ENCODE measurements at places on chromosomes 7 and 10.

- no peak for DNase-seq
These were observed 670 bp upstream of the AGK start for GRCh38 chr7:141550386-141551093.

GRCh38 chr7:18798088-18798906, 302.7 kb downstream of the HDAC9 start:
- no peak for DNase-seq

DNA sequence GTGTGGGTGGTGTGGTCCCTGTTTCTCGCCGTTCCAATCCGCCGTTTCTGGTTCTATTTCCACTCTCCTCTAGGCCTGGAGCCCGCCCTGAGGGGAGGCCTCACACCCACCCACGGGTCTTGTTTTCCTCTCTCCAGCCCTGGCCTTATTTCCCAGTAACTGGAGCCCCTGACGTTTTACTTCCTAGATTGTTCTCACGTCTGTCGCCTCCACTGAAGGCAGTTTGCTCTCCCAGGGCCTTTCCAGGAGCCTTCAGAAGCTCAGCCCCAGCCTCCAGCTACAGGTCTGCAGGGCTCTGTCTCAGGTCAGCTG, 30.6 kb downstream of the CFAP46 start:
- no peak for DNase-seq

DNA sequence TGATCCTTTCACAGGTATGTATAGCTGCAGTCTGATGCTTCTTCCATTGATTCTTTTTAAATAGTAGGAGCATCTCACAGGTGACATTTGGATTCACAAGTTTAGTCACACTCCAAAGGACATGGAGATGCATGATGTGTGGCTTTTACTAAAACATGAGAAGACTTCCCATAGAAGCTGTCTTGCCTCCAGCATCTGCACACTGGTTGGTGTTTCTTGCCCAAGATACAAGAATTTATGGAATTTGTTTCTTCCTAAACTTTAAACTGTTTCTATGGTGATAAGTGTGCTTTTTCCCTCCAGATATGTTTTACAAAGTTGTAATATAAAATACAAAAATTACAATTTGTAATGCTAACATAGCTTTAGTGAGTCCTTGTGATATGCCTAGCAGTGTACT, 24.2 kb downstream of the ADIRF start:
- DNase-seq, result no peak

- no peak for DNase-seq
These were observed 285.9 kb upstream of the YAE1 start for GRCh38 chr7:39280337-39280736.

DNA sequence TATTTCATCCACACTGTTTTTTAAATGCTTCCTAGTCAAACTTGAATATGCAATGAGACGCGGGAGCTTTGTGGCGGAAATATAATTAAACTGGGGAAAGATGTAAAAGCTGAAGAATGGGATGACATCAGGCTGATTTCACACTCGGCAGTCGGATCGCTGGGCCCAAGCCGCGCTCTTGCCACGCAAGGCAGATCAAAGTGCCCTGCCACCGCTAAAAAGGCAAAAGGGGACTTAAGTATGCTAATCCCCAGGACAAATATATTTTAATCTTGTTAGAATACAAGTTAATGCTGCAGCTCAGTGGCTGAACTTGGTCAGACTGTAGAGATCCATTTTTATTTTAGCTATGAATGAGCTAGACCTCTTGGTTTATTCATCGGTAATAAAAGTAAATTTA, 13.8 kb downstream of the EN2 start:
- DNase-seq, result no peak

DNA sequence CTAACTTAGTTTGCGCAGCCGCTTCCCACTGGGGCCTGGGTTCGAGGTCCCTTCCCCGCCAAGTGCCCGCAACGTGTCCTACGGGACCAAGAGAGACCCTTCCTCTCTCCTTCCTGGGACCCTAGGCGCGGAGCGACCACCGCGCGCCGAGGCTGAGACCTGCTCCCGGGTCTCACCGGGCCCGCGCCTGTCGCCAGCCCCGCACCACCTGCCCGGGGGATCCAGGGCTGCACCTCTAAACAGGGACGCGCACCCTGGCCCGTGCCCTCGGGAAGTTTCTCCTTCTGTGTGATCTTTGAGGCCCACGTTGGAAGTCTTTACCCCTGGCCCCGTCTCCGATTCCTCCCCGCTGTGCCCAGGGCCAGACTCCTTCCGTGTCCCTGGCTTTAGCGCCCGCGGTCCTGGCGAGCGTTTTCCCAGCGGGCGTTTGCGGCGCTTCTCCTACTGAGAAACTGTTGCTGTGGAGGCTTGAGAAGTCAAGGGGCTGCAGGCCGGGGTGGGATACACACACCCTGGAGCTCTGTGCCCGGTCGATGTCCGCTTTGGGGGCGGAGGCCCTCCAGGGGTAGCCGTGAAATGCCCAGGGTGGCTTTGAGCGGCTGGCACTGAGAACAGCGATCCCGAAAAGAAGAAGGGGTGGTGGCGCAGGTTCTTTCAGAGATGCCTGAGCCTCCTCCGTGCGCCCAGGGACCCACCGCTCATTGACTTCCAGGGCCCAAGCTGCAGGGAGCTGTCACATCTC, 575 bp downstream of the PLPP4 start:
- DNase-seq, result no peak

- DNase-seq, result no peak
These were observed 17.8 kb downstream of the SGMS1 start for GRCh38 chr10:50605951-50606270.

DNA sequence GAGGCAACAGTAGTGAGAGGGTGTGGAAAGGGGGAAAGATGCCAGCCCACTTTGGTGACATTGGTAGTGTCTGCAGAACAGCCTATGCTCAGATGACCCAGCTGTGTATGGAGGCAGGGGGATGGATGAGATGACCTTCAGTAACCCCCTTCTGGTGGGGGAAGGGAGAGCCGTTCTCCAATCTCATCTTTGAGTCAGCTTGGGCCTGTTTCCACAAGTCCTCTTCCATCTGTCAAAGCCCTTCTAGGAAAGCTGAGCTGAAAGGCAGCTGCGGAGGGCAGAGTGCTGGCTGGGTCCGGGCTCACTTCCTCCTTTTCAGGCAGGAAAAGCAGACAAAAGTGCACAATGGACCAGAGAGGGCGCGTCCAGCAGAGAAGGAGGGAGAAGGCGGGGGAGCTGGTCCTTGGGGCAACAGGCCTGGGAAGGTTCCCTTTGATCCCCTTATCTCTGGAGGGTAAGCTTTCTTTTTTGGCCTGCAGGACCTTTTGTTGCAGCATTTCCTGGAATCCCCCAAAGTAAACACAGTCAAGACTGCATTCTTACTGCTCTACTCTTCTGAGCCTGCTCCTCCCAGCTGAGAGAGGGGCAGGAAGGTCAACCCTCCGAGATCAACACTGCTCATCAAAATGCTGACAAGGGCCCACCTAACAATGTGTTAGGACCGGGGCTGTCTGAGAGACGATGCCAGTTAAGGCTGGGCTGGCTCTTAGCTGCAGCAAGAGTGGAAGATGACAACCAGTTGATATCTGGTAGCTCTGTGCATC, 1.2 kb upstream of the LRMDA start:
- no peak for DNase-seq

GRCh38 chr10:96337106-96337505, 21.7 kb downstream of the OPALIN start:
- peak; percentile 26 for DNase-seq

- no peak for DNase-seq
These were observed 28.4 kb upstream of the PFKFB3 start for GRCh38 chr10:6174201-6174874.

- no peak for DNase-seq
These were observed 26.4 kb upstream of the ITPRID1 start for GRCh38 chr7:31487476-31487875.

- no peak for DNase-seq
These were observed 20.7 kb downstream of the ANTXRL start for GRCh38 chr10:46307281-46308112.

DNA sequence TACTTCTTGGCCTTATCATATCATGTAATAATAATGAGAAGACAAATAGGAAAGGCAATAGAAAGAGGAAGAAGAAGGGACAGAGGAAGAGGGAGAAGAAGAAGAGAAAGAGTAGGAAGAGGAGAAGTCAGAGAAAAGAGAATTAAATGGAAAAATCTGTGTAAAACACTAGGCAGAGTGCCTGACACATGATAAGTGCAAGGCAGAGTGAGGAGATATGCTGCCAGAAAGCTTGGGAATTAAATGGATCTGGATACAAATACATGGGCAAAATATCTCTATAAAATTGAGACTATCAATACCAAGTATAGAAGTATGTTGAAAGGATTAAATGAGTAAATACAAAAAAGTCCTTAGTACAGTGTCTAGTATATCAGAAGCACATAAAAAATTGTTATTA, 124.8 kb downstream of the CACNA2D1 start:
- no peak for DNase-seq

GRCh38 chr10:117134306-117135025, 3.6 kb downstream of the VAX1 start:
- DNase-seq, result peak; percentile 46

DNA sequence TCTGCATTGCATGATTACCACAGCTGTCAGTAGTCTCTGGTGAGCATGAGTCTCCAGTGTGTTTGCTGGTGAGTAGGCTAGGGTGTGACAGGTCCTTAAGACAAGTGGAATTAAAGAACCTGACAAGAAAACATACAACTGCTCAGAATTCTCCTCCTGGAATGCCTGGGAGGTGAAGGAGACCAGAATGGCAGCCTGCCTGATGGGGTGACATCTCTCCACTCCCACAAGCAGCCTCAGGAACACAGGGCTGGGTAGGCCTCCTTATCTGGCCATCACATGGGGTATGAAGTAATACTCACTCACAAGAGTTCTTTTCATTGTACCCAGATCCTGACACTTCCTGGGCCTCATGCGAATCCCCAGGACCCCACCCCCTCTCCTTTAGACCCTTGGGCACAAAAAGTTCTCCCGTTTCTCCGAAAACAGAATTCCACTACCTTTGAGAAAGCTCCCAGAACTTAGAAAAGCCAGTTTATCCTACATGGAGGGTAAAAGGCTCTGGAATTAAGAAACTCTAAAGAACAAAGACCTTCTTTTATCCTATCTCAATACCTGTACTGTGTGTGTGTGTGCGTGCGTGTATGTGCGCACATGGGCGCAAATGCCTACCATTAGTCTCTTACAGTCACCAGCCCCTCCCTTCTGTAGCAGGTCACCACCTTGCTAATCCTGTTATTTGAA, 33.4 kb upstream of the C1GALT1 start:
- DNase-seq, result no peak

DNA sequence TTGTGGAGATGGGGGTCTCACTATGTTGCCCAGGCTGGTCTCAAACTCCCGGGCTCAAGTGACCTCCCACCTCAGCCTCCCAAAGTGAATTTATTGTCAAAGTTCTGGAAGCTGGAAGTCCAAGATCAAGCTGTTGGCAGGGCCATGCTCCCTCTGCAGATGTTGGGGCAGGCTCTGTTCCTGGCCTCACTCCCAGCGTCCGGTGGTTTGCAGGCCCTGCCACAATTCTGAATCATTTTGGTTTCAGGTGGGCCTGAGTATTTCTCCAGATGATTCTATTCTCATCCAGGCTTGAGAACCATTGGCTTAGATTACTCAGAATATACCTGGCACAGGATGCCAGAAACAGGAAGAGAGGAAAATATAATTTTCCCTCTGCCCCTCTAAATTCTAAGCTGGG, 737.4 kb downstream of the TNS3 start:
- no peak for DNase-seq

GRCh38 chr7:151382079-151382885, 27.6 kb downstream of the WDR86 start:
- peak; percentile 73 for DNase-seq

DNA sequence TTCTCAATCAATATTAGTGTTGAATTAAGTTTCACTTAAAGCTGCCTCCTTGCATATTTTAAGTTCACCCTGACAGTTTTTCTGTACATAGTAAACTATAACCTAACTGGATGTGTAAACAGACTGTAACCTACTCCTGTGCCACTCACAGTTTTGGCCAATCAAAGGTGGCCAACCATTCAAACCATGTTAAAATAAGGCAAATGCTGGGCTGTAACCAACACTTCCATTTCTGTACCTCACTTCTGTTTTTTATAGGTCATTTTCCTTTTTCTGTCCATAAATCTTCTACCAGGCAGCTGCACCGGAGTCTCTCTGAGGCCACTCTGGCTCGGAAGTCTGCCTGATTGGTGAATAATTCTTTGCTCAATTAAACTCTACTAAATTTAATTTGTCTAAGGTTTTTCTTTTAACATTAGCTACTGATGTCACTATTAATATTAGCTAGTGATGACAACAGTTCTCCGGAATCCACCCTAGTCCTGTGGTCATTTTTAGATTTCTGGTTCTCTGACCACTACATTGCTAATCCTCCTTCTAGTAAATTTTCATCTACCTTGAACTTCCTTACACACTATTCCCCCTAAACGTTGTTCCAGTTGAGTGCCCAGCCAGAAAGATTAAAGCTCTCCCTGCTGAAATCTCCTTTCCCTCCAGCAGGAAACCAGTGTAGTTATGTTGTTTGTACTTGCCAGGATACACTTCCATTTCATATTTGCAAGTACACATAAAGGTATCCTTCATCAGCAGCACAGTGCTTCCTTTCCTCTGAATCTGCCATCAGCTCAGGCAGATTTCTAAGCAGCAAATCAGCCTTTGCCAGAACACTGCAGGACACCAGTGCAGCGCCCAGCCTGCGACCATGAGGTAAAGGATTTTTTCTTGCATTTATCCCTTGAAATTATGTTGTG, 18.6 kb upstream of the IFIT2 start:
- no peak for DNase-seq

GRCh38 chr7:44629829-44630522, 23.5 kb downstream of the OGDH start:
- DNase-seq, result no peak

GRCh38 chr10:4617589-4617988, 208.4 kb upstream of the AKR1E2 start:
- no peak for DNase-seq

GRCh38 chr7:35731349-35731748, 36.4 kb upstream of the HERPUD2 start:
- DNase-seq, result no peak

- peak; percentile 10 for DNase-seq
These were observed 18.2 kb downstream of the DNAJC12 start for GRCh38 chr10:67819768-67820204.

GRCh38 chr10:122981066-122981464, 864 bp downstream of the PSTK start:
- peak; percentile 62 for DNase-seq

DNA sequence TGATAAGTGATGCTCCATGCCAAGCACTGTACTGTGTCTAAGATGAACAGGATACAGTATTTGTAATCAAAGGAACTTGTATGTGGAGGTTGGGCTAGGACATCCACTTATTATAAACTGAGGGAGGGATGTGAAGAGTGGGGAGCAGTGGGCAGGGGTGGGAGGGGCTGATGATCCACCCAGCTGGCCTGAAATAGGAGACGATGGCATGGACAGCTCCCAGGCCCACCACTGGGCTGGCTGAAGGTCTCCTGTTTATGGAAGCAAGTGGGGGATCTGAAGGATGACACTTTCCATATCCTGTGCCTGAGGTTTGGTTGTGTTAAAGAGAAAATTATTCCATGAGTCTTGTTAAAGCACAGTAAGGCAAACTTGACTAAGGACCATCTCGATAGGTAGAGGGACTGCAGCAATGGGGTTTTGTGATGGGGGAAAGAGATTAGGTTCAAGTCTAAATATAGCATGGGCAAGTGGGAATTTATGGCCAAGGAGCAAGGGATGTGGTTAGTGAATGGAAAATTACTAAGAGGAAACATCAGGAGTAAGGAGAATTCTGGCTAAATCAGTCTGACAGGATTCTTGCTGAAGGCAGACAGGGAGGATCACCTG, 124.6 kb downstream of the CCNY start:
- no peak for DNase-seq
